ENCODE measurements at places on chromosomes 1 and 21.

DNA sequence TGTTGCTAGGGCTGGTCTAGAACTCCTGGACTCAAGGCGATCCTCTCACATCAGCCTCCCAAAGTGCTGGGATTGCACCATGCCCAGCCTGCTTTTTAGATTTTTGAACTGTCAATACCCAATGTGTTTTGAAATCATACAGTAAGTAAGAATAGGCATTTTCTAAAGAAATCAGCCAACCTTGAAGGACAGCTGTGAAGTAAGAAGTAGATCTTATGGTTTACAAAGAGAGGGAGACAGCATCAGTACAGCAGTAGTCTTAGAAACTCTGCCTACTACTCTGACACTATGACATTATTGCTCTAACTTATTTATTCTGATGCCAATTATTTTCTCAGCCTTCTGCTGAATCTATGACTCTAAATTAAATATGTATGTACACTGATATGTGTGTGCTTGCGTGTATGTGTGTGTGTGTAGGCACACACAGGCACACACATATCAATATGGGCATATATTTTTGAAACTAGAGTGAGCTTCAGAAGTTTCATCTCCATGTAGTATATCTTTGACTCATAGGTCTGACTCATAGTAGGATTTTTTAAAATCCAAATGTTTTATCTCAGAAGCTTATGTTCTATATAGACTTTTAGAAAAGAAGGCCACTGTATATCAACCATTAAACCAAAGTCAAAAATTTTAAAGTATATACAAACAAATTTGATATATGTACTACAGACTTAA, 140.4 kb downstream of the COL24A1 start:
- no peak for DNase-seq

- no peak for DNase-seq
These were observed 512.7 kb upstream of the ADGRL4 start for GRCh38 chr1:79519084-79519760.

- DNase-seq: no peak
These were observed 146.7 kb upstream of the COL6A1 start for GRCh38 chr21:45834821-45835293.

- peak; percentile 72 for DNase-seq
These were observed 36.5 kb downstream of the FHAD1 start for GRCh38 chr1:15283526-15283925.

- no peak for DNase-seq
These were observed 53.9 kb downstream of the PRDM15 start for GRCh38 chr21:41825216-41825615.

GRCh38 chr1:174167265-174167803, 8.0 kb downstream of the RABGAP1L start:
- DNase-seq: no peak

GRCh38 chr1:4699376-4700301, 45.2 kb downstream of the AJAP1 start:
- no peak for DNase-seq

GRCh38 chr1:39216771-39217170, 12.3 kb downstream of the MACF1 start:
- DNase-seq: no peak

- no peak for DNase-seq
These were observed 17.1 kb upstream of the PTPRF start for GRCh38 chr1:43513471-43514173.

DNA sequence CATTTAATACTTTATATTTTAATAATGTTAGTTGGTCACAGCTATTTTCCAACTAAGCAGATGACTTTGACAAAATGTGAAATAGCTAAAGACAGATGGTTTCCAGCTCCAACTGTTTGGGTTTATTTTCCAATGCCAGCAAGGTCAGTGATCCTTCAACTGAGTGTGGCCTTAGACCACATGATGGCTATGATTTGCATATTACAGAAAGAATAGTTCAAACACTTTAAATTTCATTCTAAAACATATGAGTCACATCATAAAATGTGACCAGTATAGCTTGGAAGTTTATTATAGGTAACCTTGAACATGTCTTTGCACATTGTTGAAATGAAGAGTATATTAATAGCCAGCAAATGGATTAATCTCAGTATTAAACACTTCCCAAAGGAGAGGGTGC, 454.0 kb upstream of the C1orf87 start:
- no peak for DNase-seq

DNA sequence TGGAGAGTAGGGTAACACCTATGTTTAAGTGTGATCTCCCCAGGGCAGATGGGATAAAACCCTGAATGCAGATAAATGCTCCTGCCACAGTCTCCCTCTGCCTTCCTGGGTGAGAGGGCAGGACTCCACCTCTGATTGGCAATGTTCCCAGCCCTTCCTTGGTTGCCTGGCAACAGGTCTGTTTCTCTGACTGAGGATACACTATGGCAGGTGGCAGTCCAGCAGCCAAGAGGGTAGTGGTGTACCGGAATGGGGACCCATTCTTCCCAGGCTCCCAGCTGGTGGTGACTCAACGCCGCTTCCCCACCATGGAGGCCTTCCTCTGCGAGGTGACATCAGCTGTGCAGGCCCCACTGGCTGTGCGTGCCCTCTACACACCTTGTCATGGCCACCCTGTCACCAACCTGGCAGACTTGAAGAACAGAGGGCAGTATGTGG, at the start of gene DCDC2B:
Gene DCDC2B (plus strand): TSS at position 199 of the 438 bp plus-strand sequence. CDS start 5 bp downstream, at position 204.
- DNase-seq: peak; percentile 74

DNA sequence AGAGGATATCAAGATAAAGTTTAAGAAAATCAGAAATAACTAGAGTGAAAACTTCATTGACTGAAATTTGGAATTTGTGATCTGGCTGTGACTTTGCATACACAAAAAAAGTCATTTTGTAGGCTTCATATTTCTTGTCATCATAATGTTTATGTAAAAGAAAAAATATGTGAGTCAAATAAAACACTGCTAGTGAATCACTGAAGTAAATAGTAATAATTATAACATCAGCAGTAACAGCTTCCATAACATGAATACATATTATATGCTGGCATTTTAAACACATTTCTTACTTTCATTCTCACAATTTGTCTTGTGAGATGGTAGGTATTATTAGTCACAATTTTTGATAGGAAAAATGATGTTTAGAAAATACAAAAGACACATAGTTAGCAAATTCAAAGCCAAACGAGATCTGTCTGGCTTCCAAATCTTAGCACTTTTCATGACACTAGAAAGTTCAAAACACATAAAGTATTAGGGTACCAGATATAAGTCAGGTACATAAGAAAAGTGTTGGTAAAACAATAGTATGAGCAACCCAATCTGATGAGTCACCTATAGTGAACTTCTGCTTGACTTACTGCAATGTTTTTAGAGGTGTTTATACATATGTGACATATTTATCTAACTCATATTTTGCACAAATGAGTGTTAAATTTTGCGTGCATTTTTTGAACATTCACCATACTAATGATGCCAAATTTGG, 241.0 kb upstream of the SNX7 start:
- peak; percentile 41 for DNase-seq

Measured in PC-3 (cell line).